ENCODE measurements at places on chromosomes 11 and 22.

DNA sequence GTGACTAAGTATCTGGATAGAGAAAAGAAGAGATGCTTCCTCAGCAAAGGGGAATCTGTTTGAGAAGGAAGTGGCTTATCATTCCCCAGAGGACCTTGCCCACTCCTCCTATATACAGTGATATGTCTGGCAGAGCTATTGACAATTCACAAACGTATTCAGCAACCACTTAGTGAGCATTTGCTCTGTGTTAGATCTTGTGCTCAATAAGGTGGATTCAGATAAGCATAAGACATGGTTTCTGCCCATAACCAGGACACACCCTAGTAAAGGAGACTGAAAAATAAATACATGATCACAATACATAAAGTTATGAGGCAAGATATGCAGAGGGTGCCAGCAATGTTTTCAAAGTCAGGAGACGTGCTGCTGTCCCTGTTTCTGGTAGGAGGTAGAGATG is 1.4 kb downstream of the TMEM9B start:
- DNase-seq: no peak

DNA sequence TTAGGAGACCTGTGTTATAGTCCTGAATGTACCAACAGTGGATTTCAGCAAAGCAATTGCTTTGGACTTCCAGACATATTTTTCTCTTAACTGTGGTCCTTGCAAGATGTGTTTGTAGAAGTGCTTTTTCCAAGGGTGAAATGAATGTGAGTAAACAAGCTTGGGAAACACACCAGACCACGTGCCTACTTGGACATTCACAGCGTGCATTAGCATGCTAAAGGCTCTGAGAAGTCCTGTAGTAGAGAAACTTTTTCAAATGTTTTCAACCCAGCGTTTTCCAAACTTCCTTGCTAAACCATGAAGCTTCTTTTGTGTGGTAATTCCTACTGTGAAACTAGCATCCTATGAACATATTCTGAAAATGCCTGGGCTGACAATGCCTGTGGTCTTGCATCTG is 91.2 kb upstream of the DBX1 start:
- DNase-seq: no peak

- no peak for DNase-seq
Measured at GRCh38 chr11:13303668-13304649, 26.4 kb downstream of the BMAL1 start.

- DNase-seq: no peak
Measured at GRCh38 chr22:27023591-27023990, 366.2 kb downstream of the MIAT start.

DNA sequence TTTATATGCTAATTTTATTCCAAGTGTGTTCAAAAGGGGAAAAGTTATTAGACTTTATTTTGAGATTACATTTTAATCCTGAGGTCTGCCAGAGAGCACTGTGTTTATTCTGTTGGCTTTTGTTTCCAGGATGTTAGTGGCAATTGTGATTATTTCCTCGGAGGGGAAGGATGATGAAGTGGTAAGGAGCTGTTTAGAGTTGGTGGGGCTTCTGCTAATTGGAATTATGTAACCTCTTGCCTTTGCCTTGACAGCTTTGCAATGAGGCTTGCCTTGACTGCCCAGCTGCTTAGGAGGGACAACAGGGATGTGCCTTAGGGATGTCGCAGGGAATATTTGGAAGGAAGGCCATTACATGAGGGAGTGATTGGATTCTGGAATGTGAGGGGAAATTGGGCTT is 89.7 kb upstream of the E2F8 start:
- DNase-seq: no peak

- no peak for DNase-seq
Measured at GRCh38 chr11:79046366-79046765, 394.5 kb downstream of the TENM4 start.

DNA sequence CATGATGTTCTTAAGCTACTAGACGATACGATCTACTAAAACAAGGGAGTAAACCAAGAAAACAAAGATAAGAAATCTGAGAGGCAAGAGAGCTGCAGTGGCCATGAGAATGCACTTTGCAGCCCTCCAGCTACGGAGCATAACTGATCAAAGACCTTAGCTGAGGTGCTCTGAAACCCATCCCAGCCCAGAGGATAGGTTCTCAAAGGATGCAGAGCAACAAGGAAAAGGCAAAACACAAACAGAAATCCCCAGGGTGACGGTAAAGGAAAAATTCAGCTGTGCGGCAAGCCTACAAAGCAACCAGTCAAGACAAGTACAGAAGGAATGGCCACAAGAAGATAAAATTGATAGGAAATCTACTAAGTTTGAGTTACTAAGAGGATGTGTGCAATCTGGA is 32.5 kb upstream of the CFAP300 start:
- no peak for DNase-seq

DNA sequence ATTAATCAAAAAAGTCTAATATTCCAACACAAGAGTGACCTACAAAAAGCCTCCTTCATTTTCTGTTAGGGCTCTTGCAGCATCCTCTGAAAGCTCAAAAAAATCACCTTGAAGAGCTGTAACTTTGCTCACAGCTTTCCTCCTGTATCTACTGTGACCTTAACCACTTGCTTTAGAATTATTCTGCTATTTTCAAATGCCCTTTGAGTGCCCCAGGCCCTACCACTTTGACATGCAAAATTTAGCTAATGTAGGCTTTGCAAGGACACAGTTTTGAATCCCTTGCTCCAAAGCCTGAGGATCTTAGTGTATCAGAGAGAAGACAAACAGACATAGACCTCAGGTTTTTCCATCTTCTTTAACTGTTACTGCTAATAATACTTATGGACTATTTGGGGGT is 253.1 kb downstream of the LRRC4C start:
- no peak for DNase-seq

DNA sequence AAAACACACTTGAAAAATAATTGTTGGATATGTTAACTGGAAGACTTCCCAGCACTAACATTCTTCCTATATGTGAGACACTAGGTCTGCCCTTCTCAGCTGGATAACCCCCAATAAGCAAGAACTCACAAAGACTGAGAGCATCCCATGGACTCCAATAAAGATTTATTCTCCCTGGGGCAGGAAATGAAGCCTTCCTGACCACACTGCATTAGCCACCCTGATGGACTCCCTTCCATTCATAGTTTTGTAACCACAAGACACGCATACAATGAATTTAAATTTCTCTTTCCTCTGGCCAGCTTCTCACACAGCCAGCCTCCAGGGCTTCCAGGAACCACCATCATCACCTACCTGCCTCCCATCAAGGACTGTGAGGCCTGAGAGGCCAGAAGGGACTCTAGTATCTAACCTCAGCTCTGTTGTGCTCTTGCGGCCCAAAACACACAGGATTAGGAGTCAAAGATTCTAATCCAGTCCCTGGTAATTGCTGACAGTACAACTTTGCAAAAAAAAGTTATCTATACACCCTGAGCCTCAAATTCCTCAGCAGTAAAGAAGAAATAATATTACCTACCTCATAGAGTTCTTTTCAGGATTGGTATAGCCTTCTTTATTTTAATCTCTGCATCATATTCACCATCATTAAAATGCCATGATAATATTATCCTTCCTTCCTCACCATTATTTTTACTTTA is 45.6 kb upstream of the GDPD4 start:
- DNase-seq: peak; percentile 52

DNA sequence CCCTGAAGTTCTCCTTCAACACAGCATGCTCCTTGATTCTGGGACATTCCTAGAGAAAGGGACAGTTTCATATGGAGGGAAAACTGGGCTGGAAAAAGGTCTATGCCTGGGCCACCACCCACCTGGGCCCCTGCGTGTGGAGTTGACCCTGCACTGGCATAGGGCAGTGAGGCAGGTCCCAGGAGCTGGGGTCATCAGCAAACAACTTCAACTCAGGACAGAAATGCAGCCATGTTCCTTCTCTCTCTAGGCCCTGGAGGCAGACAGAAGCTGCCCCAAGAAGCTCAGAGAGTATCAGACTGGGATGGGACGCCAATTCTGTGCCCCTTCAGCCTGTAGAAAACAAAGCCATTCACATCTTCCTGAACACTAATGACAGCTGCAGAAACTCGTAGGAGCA is 34.9 kb downstream of the RTL6 start:
- DNase-seq: no peak

GRCh38 chr22:45790401-45790800 is 118.8 kb downstream of the ATXN10 start:
- no peak for DNase-seq

GRCh38 chr11:117874910-117875381 is 1.5 kb downstream of the FXYD6 start:
- no peak for DNase-seq

DNA sequence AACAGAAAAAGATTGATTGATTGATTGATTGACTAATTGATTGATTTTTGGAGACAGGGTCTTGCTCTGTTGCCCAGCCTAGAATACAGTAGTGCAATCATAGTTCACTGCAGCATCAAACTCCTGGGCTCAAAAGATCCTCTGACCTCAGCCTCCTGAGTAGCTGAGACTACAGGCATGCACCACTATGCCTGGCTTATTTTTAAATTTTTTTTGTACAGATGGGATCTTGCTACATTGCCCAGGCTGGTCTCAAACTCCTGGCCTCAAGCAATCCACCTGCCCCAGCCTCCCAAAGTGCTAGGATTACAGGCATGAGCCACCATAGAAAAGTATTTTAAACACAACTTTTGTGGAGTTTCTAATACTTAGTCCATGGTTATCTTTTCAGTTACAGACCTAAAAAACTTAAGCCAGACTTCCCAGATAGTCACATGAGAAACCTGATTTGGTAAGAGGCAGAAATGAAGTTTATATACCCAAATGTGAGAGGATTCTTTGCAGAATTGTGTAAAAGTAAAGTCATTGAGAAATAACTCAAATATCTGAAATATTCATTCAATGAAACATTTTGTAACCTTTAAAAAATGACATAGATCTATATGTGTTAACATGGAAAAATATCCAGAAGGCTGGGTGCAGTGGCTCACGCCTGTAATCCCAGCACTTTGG is 186.5 kb downstream of the SWAP70 start:
- DNase-seq: peak; percentile 55

DNA sequence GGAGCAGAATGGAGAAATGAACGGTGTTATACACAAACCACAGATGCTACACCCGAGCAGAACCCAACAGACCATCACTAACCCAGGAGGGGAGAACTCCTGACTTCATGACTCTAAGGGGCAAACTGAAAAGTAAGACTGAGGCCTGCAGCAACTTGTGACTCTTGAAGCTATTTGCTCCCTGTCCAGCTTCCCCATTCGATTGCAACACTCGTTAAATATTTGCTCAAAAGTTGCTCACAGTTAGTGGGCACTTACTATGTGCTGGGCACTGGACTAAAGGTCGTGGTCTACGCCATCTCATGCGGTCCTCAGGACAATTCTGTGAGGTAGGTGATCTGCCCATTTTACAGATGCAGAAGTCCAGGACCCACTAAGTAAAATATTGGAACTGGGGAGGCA is 9.5 kb upstream of the ADA2 start:
- no peak for DNase-seq

DNA sequence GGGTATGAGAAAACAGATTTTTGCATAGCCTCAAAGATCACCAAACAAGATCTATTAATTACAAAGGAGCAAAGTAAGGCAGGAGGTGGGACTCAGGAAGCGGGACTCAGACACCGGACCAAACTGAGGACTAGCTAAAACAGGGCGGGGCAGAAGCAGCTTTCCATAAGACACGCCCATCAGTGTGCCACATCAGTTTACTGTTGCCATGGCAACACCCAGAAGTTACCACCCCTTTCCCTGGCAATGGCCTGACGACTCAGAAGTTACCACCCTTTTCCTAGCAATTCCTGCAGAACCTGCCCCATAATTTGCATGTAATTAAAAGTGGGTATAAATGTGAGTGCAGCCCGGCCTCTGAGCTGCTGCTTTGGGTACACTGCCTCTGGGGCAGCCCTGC is 173.9 kb downstream of the SHANK2 start:
- DNase-seq: peak; percentile 11

DNA sequence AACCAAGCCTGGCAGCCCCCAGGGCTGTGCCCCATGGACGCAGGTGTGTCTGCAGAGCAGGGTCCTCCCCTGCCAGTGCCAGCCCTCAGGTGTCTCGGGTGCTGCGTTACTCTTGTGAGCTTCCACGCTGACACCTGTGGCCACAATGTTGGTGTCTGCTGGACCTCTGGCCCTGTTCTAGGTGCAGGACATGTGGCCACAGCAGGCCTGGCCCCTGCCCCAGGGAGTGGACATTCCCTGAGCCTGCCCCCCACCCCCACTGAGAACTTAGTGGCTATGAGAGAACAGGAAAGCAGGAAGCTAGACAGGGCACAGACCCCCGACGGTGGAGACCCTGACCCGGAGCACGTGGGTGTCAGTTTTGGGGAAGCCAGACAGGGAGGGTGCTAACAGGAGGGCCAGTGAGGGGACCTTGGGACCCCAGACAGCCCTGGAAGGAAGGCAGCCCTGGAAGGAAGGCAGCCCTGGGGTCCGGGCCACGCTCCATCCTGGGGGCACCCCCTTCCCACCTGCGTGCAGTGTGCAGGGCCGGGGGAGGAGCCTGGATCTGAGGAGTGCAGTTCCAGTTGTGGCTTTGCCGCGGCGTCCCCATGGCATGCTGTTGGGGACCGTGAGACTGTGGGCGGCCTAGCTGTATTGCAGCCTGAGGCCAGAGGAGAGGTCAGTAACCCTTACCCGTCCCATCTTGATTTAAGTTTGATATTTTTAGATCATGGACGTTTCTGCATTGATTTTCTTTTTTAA is 43.9 kb upstream of the PPARA start:
- DNase-seq: no peak

GRCh38 chr22:38412435-38413084 is 42.4 kb downstream of the KCNJ4 start:
- no peak for DNase-seq

- no peak for DNase-seq
Measured at GRCh38 chr22:46386312-46386711, 50.8 kb downstream of the TRMU start.

DNA sequence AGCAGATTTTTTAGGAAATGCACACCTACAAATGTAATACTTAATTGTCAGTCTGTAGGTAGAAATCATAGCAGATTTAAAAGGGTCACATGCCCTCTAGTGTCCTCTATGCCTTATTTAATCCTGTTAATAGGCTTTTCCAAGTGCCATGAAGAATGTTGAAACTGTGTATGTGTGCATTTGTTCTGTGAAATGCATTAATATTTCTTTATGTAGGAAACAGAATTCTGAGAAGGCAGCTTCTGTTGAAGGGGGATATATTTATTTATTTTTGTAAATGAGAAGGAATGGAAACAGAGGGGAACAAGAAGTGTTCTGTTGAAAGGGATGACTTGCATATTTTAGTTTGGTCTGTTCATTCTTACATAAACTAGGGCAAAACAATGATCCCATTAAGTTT is 51.0 kb downstream of the SVIP start:
- DNase-seq: no peak

DNA sequence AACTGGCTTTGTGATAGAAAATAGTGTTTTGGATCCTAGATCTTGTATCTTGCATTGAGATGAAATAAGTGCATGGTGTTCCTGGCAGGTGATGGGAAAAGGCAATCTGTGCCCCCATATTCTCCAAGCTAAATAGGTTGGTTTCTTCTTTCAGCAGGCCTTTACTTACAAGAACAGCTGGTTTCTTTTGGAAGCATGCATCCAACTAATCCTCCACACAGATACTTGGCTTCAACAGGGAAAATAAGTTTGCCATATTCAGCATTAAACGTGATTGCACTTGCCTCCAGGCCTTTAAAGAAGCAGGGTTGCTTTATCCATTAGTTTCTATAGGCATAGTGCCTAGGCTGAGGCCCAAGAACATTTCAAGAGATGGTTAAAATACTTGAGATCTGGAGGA is 59.9 kb downstream of the APIP start:
- no peak for DNase-seq
